Liver (tissue), 10 donors: ENCODE measurements at places on chromosomes 12 and 14. TPM values are rescaled to one million over a fixed set of nuclear protein-coding genes. Genes with fewer than 3 reads are reported as not detected.

Gene JPH4
- 0.07 TPM for polyA plus RNA-seq

DNA sequence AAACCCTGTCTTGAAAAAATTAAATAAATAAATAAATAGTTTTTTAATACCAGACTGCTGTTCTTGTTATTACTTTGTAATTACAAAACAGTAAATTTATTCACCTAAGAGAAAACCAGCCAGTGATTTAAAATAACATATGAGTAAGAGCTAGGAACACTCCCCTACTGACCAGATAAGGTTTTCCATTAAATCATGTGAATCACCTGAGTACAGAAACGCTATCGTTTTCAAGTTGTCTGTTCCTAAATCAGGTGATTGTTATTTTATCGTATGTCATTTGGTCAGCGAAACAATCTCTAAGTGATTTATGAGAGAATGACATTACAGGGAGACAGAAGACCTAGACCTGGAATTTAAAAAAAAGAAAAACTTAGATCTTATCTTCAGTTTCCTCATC, 47.3 kb downstream of the RPS29 start:
- H3K27ac ChIP-seq = no peak overlapping the region
- no peaks in the 10 kb centered on the region for H3K27me3 ChIP-seq
- H3K4me3 ChIP-seq = no peak overlapping the region
- H3K4me1 ChIP-seq = no peaks in the 10 kb centered on the region
- DNase-seq = no peak

Gene LTBP2
- polyA plus RNA-seq = 0.69 TPM

Gene SDR9C7
- not detected for polyA plus RNA-seq

DNA sequence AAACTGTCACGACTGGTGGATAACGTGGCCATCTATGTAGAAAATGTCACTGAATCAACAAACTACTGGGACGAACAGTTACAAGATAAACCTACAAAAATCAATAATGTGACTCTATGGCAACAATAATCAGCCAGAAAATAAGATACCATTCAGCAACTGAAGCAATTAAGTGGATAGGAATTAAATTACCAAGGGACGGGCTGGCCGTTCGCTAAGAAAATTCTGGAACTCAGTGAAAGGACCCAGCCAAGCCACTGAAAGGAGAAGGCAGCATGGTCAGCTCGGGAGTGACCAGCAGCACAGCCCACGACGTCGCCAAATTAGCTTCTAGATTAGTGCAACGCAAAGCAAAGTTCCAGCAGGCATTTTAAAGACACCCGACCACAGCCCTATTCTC, 33.6 kb upstream of the TMEM179 start:
- H3K27ac ChIP-seq = no peak overlapping the region
- H3K4me1 ChIP-seq = no peaks in the 10 kb centered on the region
- H3K4me3 ChIP-seq = no peak overlapping the region
- DNase-seq = no peak
- no peaks in the 10 kb centered on the region for H3K27me3 ChIP-seq

DNA sequence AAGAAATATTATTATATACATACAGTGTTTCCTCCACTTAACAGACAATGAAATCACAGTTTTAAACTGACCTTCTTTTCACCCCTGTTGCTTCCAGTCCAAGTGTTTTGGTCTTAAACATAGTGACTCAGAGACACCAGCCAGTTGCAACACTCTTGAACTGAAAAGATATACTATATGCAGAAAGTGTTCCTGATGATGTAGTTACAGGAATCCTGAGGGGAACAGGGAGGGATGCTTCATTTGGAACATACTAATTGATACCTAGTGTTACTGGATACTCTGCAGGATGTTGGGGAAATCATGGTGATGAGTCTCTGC, 420.8 kb downstream of the CCDC91 start:
- DNase-seq = no peak
- no peak overlapping the region for H3K4me3 ChIP-seq
- H3K36me3 ChIP-seq = no peaks in the 10 kb centered on the region

GRCh38 chr14:25484235-25484634, 434.3 kb upstream of the STXBP6 start:
- no peaks in the 10 kb centered on the region for H3K4me1 ChIP-seq
- no peak for DNase-seq
- H3K36me3 ChIP-seq = no peaks in the 10 kb centered on the region
- H3K27me3 ChIP-seq = no peaks in the 10 kb centered on the region
- H3K27ac ChIP-seq = no peak overlapping the region
- no peak overlapping the region for H3K4me3 ChIP-seq

Gene ITGA7
- 2.8 TPM for polyA plus RNA-seq
